ENCODE measurements at places on chromosomes 1 and 21.

DNA sequence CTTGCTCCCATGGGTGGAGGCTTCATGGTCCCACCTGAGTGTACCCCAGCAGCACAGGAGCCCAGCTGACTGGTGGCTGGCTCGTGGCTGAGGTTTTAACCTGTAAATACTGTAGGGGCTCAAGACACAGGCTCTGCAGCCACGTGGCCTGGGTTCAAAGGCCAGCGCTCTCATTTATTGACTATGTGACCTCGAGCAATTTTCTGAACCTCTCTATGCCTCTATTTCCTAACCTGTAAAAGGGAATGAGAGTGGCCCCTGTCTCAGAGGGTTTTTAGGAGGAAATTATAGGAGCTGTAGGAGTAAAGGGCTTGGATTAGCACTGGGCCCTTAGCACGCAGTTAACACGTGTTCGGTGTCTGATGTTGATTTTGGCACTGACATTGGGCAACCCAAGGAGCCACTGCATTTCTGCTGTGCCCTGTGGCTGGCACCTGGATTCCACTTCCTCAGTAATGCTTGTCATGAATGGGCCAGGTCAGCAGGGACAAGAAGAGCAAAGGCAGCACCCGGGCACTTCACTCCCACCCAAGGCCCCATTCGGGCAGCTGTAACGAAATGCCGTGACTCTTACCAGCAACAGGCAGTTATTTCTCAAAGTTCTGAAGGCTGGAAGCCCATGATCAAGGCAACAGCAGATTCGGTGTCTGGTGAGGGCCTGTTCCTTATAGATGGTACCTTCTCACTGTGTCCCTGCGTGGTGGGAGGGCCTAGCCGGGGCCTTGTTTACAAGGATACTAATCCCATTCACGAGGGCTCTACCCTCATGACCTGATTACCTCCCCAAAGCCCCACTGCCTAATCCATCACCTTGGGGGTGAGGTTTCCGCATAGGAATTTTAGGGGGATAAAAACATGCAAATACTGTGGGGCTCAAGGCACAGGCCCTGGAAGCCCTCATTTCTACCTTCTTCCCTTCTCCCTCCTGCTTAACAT is 25.2 kb downstream of the ARHGEF10L start:
- no peak for DNase-seq

DNA sequence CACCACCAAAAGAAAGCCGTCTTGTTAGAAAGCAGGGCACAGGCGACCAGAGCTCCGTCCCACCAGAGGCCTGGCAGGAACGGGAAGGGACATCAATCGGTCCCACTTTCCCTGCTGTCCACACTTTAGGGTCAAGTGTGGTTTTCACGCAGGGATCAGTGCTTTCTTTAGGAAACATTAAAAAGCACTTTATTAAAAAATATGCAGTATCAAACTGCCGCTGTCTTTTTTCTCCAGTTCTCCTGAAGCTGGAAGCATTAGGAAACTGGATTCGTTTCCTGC is 437 bp downstream of the IFNLR1 start:
- DNase-seq, result no peak

DNA sequence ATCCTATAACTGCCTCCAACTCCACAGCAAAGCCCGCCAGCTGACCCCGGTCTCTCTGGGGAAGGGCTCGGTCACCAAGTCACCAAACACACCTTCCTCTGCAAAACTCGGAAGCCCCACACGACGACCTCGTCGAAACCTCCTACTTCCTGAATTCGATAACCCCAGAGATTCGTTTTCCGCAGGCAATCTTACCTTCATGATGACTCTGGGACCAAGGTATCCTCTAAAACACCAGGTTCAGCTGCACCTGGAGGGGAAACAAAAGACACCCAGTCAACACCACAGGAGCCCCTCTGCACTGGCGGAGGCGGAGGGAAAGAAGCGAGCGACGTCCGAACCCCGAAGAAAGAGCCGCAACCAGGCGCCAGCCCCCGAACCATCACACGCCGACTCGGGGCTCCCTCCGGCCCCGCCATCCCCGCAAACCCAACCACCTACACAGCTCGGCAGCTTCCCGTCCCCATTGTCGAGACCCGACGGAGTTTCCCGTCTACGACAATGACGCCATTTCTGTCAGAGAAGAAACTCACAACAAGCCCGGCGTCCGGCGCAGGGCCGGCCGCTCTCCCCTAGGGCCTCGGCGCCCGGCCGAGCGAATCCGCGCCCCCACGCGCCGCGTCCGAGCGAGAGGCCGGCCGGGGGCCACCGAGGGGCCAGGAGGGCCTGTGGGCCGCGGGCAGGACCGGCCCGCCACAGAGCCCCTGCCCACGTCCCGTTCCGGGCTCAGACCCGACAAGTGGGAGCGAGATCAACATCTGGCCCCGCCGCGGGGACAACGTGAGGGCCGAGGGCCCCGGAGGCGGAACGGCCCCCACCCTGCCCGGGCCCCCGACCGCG is 1.0 kb downstream of the ARID4B start:
- DNase-seq, result peak; percentile 22

- DNase-seq, result no peak
Measured at GRCh38 chr1:228850141-228851100, 115.1 kb downstream of the RHOU start.

- DNase-seq, result no peak
Measured at GRCh38 chr1:7620196-7620595, 150.9 kb upstream of the VAMP3 start.

GRCh38 chr1:33826711-33827110 is 37.2 kb upstream of the HMGB4 start:
- no peak for DNase-seq
